CD8-positive, alpha-beta memory T cell (primary cell): ENCODE measurements at places on chromosomes 5 and 9. TPM values are rescaled to one million over a fixed set of nuclear protein-coding genes. Genes with fewer than 3 reads are reported as not detected.

DNA sequence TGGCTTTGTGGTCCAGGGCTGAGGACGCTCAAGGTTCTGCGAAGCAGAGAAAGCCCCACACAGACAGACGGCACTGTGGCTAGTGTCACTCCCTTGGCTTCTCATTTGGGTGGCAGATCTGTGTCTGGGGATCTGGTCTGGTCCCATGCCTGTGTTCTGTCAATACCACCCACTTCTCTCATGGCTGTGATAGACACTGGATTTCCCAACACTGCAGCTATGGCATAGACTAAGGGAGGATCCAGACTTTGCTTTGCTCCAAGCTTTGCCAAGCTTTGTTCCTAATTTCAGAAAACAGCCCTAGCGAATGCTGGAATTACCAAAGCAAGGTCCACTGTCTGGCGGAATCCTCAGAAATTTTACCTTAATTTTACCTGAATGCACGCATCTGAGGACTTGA, 62.1 kb downstream of the GADD45G start:
- no peak for DNase-seq

GRCh38 chr9:132181796-132182313, 20.0 kb downstream of the NTNG2 start:
- no peak for DNase-seq

- DNase-seq: no peak
Observed at GRCh38 chr9:3251309-3251708, 274.5 kb downstream of the RFX3 start.

- no peak for DNase-seq
Observed at GRCh38 chr5:22590677-22591268, 262.4 kb downstream of the CDH12 start.

Gene CDX1
- not detected for total RNA-seq

Gene FOXI1
- not detected for total RNA-seq

- DNase-seq: no peak
Observed at GRCh38 chr9:122900791-122901190, 4.4 kb downstream of the RC3H2 start.

DNA sequence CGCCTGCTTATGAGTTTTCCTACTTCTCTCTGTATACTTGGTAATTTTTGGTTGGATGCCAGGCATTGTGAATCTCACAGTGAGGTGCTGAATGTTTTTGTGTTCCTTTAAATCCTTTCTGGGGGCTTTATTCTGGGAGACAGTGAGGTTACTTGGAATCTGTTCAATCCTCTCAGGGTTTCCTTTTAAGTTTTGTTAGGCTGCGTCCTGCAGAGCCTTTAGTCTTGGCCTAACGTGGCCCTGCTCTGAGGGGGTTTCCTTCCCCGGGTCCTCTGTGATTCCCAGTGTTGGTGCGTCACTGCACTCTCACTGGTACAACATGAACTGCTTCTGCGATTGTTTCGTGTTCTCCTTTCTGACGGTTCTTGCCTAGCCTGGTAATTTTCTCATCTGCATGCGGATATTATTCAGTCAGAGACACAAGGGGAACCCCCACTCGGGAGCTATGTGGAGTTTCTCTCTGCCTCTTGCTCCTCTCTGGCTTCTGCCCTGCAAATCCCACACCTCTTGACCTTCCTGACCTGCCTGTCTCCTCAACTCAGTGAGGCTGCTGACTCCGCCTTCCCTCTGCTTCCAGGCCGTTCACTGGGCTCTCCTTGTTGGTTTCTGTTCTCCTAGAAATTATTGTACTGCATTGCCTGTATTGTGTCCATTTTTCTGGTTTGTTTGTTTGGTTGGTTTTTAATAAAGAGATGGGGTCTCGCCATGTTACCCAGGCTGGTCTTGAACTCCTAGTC, 128.1 kb downstream of the DAB2IP start:
- DNase-seq: no peak

Gene KIF4B
- total RNA-seq: 0.09 TPM

DNA sequence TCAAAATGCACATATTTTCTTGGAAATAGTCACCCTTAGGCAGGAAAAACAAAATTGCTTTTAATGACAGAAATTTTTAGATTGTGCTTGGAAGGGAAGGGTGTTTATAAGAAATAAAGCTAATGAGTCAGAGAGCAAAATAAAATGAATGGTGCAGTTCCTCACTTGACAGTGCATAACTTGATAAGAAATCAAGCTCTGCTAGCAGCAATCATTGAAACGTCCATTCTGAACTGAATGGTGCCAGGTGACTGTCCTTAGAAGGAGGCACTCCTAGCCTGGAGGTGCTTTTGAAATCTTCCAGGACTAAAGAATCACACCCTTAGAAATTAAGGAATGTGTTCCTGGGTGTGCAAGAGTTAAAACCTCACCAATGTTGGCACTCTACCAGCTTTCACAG, 202.5 kb downstream of the EFNA5 start:
- DNase-seq: no peak

Gene DNAJC18
- 25.3 TPM for total RNA-seq

- no peak for DNase-seq
Observed at GRCh38 chr9:636931-637591, 204.4 kb upstream of the DMRT1 start.

GRCh38 chr5:78647351-78647818, 1.2 kb downstream of the LHFPL2 start:
- no peak for DNase-seq

- DNase-seq: no peak
Observed at GRCh38 chr5:143218517-143219170, 184.8 kb downstream of the NR3C1 start.

DNA sequence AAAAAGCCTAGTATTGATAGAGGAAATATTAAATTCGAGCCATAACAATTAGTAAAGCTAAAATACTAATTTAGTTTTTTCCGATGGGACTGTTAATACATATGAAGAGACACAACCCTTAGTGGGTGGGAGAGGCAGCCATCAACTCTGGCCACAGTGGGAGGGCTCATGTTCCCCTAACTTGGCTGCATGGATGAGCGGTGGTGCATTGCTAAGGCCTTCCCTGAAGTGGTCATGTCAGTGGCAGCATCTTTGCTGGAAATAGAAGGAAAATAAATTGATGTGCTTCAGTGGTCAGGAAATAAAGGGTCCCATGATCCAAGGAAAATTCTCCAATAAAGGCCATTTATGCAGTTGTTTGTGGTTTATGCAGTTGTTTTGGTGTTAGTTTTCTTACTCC, 33.9 kb upstream of the F2RL2 start:
- DNase-seq: no peak

Gene HAVCR2
- 6.3 TPM for total RNA-seq
